ENCODE measurements at places on chromosomes 1 and 21. TPM values are rescaled to one million over a fixed set of nuclear protein-coding genes. Genes with fewer than 3 reads are reported as not detected.

The THEM5 gene
- total RNA-seq = 0.89 TPM

The AVPR1B gene
- total RNA-seq = not detected

The CNKSR1 gene
- 5.4 TPM for total RNA-seq

DNA sequence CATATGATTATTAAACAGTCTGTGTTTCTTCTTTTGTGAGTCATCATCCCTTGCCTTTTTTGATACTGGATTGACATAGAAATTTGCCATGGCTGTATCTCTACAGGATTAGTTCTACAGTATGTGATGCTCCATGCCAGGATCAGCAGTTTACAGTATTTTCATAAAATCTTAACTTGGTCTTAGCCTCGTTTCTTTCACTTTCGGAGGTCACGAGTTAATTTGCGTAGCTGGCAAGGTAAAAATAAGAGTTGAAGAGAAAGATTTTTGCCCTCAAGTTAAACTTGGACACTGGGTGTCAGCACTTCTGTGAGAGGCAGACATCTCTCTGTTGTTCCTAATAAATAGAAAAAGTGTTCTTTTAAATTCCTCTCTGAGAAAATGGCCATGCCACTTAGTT lies 79.1 kb downstream of the CACNA1E start:
- no peaks in the 10 kb centered on the region for H3K4me1 ChIP-seq
- DNase-seq = no peak
- H3K27me3 ChIP-seq = peaks cover 11% of the 10 kb centered on the region
- no peaks in the 10 kb centered on the region for H3K36me3 ChIP-seq
- no peak overlapping the region for H3K27ac ChIP-seq
- H3K4me3 ChIP-seq = no peak overlapping the region

The MIXL1 gene
- not detected for total RNA-seq

The CGN gene
- 0.75 TPM for total RNA-seq

DNA sequence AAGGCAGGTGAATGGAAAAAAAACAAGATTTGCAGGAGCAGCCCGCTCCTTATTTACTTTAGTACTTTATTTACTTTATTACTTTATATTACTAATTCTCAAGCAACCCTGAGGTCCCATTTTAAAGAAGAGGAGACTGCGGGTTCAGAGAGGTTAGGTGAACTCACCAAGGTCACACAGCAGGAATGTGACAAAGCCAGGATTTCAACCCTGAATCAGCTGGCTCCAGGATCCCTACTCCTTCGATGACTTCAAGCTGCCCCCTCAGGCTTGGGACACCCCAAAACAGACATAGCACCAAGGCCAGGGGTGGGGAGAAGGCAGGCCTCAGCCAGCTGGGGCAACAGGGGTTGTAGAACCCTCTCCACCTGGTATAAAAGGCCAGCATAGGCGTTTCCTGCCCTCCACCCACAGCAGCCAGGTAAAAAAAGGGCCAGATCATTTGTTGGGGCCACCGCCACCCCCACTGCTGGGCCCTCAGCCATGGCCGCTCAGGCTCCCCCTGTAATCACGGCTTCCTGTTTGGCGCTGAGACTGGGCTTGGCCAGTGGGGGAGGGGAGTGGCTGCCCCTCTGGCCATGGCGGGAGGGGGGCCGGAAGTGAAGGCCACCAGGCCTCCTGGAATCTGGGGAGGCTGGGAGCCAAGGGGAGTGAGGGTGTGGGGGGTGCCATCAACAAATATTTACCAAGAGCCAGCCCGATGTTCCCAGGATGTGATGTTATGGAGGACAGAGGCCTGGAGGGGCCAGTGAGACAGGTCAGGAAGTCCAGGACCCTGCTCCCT lies 6.6 kb downstream of the SDC3 start:
- no peak overlapping the region for H3K27ac ChIP-seq
- no peak for DNase-seq
- H3K4me3 ChIP-seq = no peak overlapping the region
- H3K27me3 ChIP-seq = peaks cover 40% of the 10 kb centered on the region
- H3K36me3 ChIP-seq = peaks cover 2% of the 10 kb centered on the region
- H3K4me1 ChIP-seq = peaks cover 6% of the 10 kb centered on the region

DNA sequence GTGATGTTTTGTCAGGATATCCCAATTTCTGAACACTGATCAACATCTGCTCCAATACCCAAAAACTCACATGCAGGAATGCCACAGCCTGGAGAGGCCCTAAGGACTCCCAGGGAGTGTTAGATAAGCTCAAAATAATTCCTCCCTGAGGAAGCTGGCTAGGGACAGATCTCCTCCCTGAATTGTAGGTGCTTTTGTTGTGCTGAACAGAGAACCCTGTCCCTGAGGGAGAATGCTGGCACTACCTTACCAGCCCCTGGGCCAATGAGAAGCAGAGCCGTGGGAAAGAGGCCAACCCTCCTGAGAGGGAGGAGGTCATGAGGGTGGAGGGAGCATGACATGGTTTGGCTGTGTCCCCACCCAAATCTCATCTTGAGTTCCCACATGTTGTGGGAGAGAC lies 73.6 kb upstream of the PTGFRN start:
- no peak overlapping the region for H3K27ac ChIP-seq
- H3K4me1 ChIP-seq = no peaks in the 10 kb centered on the region
- no peak for DNase-seq
- no peaks in the 10 kb centered on the region for H3K27me3 ChIP-seq
- no peak overlapping the region for H3K4me3 ChIP-seq
- peaks cover 3% of the 10 kb centered on the region for H3K36me3 ChIP-seq

The SPRR1A gene
- total RNA-seq = not detected

The LHX8 gene
- total RNA-seq = not detected

The TACSTD2 gene
- 0.23 TPM for total RNA-seq

- H3K4me1 ChIP-seq = no peaks in the 10 kb centered on the region
- H3K27ac ChIP-seq = no peak overlapping the region
- H3K27me3 ChIP-seq = no peaks in the 10 kb centered on the region
- no peaks in the 10 kb centered on the region for H3K36me3 ChIP-seq
- no peak overlapping the region for H3K4me3 ChIP-seq
- no peak for DNase-seq
Measured at GRCh38 chr1:215476541-215476940, 90.6 kb upstream of the KCTD3 start.
